Stimulated activated CD4-positive, alpha-beta T cell treated with anti-CD3 and anti-CD28 coated beads, TNF-alpha, amount 100 ng/mL, for 4 hours (primary cell): ENCODE measurements at places on chromosomes 13 and 19.

DNA sequence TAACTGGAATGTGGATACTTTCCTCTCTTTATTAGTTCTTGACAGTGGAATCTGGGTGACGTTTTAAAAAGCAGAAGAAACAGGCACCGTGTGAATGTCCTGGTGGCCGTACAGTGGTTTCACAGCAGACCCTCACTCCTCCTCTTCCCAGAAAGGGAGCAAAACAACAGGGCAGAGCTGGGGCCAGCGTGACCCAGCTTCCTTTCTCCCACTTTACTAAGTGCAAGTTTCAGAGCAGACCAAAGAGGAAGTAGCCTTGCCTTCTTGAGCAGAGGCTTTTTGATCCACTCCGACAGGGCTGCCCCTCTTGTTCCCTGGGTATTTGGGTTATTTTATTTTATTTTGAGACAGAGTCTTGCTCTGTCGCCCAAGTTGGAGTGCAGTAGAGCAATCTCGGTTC is 19.6 kb upstream of the C19orf33 start:
- DNase-seq: no peak

DNA sequence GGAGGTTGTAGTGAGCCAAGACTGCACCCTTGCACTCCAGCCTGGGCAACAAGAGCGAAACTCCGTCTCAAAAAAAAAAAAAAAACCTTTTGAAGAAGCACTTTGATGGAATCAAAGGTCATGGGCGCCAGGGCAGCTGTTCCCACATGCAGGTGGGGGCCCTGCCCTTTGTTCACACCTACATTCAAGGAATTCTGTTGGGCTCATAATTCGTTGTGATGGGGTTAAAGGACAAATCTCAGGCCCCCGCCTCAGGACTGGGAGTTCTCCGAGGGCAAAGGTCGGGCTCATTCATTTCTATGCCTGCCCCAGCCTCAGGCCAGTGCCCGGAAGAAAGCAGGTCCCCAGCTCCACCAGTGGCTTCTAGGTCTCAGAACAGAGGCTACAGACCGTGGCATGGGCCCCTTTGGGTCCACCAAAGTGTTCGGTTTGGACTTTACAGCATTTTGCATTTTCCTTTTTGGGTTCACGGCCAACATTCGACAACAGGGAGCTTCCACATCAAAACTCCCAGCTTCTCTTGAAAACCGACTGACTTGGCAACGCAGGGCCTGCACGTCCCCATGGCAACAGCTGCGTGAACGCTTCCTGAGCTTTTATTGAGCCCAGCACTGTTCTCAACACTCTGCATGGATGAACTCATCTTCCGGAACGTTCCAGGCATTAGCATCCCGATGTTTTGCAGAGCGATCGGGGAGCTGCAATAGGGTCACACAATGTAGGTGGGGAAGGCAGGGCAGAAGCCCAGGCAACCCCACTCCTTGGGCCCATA is 10.1 kb upstream of the GTF2F1 start:
- DNase-seq: no peak

DNA sequence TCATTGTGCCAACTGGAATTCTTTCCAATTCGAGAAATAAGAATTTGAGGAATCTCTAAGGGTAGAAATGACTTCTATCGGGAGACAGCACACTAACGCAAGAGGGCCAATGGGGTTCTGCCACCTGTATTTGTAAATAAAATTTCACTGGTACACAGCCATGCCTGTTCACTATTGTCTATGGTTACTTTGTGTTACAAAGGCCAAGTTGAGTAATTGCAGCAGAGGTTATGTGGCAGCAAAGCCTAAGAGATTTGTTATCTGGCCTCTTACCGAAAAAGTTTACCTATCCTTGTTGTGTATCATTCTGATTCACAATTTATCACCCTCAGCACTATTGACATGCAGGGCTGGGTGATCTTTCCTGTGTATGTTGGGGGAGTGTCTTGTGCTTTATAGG is 278.0 kb downstream of the KLF5 start:
- DNase-seq: no peak

GRCh38 chr19:48473161-48473966 is 4.2 kb downstream of the CYTH2 start:
- DNase-seq: no peak

GRCh38 chr13:70310396-70311119 is 202.3 kb upstream of the KLHL1 start:
- DNase-seq: no peak

DNA sequence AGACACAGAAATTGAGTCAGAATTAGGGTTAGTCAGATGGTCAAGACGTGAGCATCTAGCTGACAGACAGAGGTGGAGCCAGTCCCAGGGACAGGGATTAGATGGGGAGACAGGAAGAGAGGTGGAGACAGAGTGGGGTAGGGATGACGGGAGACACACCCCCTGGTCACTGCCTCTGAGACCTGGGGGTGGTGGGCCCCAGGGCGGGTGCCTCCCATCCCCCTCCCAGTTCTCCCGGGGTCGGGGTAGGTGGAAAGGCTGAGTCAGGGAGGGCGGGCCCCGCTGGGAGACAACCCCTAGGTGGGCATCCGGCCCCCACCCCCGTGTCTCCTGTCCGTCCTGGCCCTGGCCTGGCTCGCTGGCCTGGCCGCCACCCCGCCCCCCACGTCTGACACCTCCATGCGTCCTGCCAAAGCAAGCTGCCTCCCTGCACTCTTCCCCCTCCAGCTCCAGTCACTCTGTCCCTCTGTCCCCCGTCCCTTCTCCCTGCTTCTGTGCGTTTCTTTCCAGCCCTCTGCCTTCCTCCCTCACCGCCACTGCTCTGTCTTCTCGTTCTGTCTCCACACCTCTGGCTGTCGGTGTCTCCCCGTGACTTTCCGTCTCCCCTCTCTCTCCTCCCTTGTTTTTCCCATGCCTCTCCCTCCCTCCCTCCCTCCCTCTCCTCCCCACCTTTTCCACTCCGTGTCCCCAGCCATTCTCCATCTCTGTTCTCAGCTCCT is 15.1 kb downstream of the CCDC97 start:
- DNase-seq: no peak

DNA sequence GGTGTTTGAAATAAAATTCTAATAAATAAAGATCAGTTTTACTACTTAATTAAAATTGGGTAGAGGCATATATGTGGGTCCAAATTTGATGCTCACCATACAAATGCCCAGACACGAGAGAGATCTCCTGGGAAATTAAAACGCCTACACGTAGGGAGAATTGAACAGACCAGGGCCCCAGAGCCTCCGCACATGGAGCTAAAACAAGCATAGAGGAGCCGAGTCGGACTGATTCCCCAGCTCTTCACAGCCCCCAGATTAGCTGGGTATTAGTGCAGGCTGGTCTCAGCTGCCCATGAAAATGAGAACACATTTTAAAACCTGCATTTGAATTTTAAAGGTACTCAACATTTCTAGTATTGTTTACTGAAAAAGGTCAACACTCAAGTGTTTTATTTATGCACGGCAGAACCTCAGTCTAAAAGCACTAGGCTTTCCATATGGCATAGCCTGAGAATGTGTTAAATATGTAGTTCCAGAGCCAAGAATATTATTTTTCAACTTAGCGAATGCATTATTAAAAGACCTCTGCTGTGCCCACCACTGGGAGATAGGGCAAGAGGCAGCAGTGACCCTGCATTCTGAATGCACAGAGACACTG is 344.8 kb downstream of the ENOX1 start:
- no peak for DNase-seq

- no peak for DNase-seq
Observed at GRCh38 chr19:33689138-33689746, 67.5 kb downstream of the CHST8 start.

GRCh38 chr19:47663911-47664771 is 49.1 kb upstream of the EHD2 start:
- DNase-seq: no peak

- no peak for DNase-seq
Observed at GRCh38 chr13:80870186-80870585, 529.3 kb upstream of the SPRY2 start.

DNA sequence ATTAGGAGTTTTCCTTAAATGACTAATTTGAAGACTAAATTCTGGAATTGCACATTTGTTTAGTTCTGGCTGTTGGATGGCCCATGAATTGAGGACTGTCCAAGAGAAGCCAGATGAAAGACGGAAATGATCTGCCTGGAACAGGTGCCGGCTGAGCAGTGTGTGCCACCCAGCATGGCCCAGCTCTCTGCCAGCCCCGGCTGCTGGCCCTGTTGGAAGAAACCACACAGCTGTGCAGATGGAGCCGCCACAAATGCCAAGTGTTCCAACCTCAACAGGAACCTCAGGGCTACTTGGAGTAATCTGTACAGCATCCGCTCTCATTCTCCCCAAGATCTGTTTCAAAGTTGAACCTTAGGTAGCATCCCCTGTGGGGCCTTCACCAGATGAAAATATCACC is 67.0 kb upstream of the STARD13 start:
- no peak for DNase-seq

DNA sequence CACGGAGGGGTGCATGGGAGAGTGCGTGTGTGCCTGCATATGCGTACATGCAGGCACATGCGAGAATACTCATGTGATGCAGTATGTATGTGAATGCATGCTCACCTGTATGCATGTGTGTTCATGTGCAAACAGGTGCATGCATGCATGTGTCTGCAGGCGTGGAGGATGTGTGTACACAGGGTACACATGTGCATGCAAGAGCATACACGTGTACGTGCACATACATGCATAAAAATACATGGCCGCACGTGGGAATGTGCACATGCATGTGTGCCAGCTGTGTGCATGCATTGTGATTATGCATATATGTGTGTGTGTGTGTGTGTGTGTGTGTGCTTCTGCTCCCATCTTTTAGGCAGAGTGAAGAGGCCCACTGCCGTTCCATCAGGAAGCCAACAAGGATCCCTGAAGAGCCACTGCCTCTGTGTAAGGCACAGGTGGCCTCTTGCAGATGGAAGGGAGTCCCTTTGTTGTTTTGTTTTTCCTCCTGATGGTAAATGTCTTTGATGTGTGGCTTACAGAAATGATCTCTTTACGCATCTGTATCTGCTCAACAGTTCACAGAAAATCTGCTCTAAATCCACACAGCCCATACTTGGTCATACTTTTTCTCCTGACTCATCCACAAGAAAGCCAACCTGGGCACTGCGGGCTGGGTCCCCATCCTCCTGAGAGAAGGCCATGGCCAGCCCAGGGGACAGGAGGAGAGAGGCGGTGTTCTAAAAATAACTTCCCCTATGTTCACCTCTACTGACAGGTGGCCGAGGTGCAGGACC is 50.7 kb downstream of the KLF2 start:
- DNase-seq: no peak

DNA sequence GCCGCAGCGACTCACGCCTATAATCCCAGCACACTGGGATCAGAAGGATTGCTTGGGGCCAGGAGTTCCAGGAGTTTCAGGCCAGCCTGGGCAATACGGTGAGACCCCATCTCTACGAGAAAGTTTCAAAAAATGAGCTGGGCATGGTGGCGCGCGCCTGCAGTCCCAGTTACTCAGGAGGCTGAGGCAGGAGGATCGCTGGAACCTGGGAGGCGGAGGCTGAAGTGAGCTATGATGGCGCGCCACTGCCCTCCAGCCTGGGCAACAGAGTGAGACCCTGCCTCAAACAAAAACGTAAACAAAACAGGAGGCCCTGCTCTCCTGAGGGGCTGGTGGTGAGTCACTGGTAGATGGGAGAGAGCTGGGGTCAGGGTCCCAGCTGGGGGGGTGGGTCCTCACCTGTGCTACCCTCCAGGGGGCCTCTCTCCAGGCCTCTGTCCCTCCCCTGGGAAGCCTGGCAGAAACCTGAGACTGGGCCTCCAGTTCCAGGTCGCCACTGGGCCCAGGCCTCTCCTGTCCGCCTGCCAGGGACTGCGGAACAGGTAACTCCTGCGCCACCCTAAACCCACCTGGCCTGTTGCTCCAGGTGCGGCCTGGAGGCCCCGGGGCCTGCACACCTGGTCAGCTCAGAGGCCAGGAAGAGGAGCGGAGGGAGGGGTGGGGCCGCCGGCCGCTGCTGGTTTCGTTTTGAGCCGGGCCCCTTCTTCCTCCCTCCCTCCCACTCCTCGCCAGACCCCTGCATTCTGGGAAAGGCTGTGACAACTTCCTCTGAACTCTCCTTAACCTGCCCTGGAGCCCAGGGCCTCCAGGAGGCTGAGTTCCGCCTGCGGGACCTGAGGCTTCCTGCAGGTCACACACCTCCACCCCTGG is 17.2 kb upstream of the ZBTB7A start:
- no peak for DNase-seq

DNA sequence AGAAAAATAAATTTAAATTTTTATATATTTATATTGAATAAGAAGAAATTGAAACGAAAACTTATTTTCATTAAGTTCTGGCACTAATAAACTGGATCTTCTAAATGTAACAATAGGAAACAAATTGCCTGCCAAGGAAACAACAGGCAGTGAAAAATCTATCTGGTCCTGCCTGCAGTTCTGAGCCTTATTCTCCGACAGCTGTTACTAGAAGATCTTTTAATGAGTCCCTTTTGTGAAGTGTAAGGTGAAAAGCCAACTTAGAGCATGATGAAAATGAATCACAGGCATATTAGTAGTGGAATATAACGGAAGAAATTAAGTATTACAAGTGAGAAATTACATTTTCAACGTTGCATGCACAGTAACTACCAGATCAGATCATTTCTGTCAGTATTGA is 1002.7 kb upstream of the PCDH20 start:
- DNase-seq: no peak

DNA sequence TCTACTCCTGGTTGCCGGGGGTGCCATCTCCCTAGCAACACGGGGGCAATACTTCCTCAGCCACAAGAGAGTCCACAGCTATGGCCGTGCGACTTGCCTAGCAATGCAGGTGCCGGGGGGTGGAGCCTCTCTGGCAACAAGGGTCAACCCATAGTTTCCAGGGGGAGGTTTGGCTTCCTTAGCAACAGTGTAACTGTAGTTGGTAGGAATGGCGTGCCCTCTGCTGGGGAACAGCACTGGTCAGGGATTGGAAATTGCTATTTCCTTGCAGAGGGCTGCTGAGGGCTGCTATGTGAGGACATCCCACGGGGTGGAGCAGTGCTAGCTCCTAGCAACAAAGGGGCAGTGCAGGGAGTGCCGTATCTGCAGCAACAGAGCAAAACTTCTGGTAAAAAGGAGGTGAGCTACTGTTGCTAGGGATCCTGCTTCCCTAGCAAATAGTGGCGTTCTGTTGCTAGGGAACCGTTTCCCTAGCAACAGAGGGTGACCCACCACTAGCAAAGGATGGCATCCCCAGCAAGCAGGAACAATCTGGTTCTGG is 7.0 kb upstream of the TMC4 start:
- DNase-seq: no peak

GRCh38 chr13:110965755-110966134 is 50.9 kb upstream of the ANKRD10 start:
- DNase-seq: no peak

DNA sequence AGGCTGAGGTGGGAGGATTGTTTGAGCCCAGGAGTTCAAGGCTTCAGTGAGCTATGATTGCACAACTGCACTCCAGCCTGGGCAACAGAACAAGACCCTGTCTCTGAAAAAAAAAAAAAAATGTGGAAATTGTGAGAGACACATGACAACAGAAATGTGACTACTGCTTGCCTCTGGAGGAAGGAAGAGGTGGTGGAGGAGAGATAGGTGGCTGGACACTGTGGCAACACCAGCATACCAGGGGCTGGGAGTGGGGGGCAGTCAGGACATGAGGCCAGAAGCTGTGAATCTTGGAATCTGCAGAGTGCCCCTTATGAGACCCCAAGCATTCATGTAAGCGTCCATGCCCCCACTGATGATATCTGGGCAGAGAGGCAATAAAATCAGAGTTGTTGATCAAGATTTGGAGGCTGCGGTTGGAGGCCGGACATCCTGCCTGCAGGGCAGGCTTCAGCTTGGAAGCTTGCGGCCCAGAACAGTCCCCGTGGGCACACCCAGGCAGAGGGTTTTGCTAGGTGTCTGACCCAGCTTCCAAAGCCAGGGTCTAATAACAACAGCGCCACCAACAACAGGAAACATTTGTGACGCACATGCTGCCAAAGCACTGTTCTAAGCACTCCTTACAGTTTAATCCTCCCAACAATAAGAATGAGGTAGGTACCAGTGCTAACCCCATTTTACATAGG is 16.9 kb downstream of the FAM187B start:
- DNase-seq: peak; percentile 52
